ENCODE measurements at places on chromosomes 16 and 17.
A peak's percentile ranks its signal among the peaks of the same experiment; 100 is the strongest.

- no peak for DNase-seq
Observed at GRCh38 chr17:1495265-1495989, 2.9 kb upstream of the MYO1C start.

GRCh38 chr17:13750816-13751793 is 149.4 kb upstream of the HS3ST3A1 start:
- DNase-seq: no peak

DNA sequence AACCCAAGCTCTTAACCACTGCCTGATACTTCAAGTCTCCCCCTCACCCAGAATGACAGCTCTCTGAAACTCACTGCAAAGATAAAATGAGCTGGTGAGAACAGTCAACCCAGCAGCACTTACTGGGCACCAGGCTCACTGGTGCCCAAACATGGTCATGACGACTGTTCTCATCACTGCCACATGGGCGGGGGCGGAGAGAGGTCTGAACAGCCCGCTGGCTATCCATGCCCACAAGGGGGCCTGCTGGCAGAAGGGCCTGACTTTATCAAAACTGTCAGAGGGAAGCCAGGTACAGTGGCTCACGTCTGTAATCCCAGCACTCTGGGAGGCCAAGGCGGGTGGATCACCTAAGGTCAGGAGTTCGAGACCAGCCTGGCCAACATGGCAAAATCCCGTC is 4.0 kb downstream of the MYBBP1A start:
- no peak for DNase-seq

- no peak for DNase-seq
Observed at GRCh38 chr16:53632526-53632925, 71.1 kb downstream of the RPGRIP1L start.

- no peak for DNase-seq
Observed at GRCh38 chr16:3075523-3075915, 10.1 kb downstream of the IL32 start.

- no peak for DNase-seq
Observed at GRCh38 chr17:67050471-67051154, 6.3 kb downstream of the CACNG1 start.

- no peak for DNase-seq
Observed at GRCh38 chr17:1979182-1979985, 45.8 kb downstream of the RTN4RL1 start.

GRCh38 chr17:44899074-44899782 is at the start of gene EFTUD2:
TSS of gene EFTUD2 (minus strand) at chr17:44899445. CDS start at chr17:44894521, 4,924 bp downstream.
- DNase-seq: peak; percentile 63

- DNase-seq: no peak
Observed at GRCh38 chr16:55487048-55487803, 8.2 kb downstream of the MMP2 start.

DNA sequence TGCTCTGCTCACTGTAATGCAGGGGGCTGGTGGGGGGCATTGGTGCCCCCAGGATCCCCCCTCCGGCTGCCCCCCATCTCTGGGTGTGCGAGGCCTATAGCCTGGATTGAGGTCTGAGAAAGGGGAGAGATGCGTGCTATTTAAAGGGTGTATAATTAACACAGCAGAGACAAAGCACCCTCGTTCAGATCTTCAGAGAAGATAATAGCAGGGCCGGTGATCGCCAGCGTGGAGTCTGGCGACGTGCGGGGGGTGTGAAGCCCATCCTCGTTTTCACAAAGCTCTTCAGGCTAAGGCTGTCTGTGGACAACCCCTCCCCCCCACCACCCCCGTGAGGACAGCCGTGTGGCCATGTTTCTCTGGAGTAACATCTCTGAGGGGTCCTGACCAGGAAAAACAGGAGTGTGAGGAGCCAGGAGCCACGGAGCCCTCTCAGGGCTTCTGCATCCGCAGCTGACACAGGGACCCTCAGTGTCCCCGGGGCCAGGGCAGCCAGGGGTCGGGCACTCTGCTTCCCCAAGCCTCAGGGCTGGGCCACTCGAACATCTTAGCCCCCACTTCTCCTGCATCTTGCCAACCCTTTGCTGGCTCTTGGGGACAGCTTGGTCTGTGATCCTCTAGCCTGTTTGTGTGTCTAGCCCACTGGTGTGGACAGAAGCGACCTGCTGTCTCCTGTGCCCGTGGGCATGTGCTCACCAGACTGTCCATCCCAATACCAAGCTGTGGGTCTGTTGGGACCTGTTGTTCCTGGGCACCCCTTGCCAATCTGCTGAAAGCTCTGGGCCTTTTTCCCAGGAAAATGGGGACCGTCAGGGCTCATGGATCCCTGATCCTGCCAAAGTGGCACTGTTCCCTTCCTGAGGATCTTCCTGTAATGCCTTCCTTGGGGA is 58.9 kb downstream of the BAIAP2 start:
- DNase-seq: no peak
